ENCODE measurements at places on chromosomes 3 and 15. TPM values are rescaled to one million over a fixed set of nuclear protein-coding genes. Genes with fewer than 3 reads are reported as not detected.

DPPA2 gene
- not detected for total RNA-seq

ARL6IP5 gene
- 153 TPM for total RNA-seq

OR5AC2 gene
- not detected for total RNA-seq

ANKUB1 gene
- total RNA-seq: not detected

CTXN2 gene
- total RNA-seq: not detected

ABHD17C gene
- 4.9 TPM for total RNA-seq

SHC4 gene
- total RNA-seq: 9.7 TPM

NISCH gene
- total RNA-seq: 65.2 TPM

NME9 gene
- not detected for total RNA-seq

GOLGA8R gene
- total RNA-seq: 3.4 TPM

MEIS2 gene
- 55.2 TPM for total RNA-seq

SLC22A13 gene
- total RNA-seq: 0.48 TPM

AVEN gene
- 30.9 TPM for total RNA-seq

KLHL40 gene
- total RNA-seq: not detected

AAGAB gene
- total RNA-seq: 29.2 TPM

CHRNA3 gene
- not detected for total RNA-seq

PLA2G4D gene
- total RNA-seq: not detected

TMEM266 gene
- total RNA-seq: not detected

CFAP91 gene
- total RNA-seq: 6.2 TPM

LMOD3 gene
- not detected for total RNA-seq

RLBP1 gene
- not detected for total RNA-seq

SLC2A2 gene
- total RNA-seq: not detected

SST gene
- total RNA-seq: not detected

HYPK gene
- total RNA-seq: 11.9 TPM

ALS2CL gene
- 12.5 TPM for total RNA-seq

MLF1 gene
- 14.3 TPM for total RNA-seq

GOLGA6D gene
- not detected for total RNA-seq

HHLA2 gene
- total RNA-seq: not detected

ZBBX gene
- not detected for total RNA-seq

PLAAT1 gene
- total RNA-seq: 3.7 TPM

MED12L gene
- 0.60 TPM for total RNA-seq

SPTBN5 gene
- total RNA-seq: 0.71 TPM

FAM3D gene
- total RNA-seq: not detected

CPA3 gene
- 16.1 TPM for total RNA-seq

IP6K2 gene
- total RNA-seq: 24.6 TPM

FANCD2OS gene
- total RNA-seq: not detected

TMC3 gene
- not detected for total RNA-seq

IL20RB gene
- 2.6 TPM for total RNA-seq

CPN2 gene
- 0.14 TPM for total RNA-seq

FBXO40 gene
- total RNA-seq: 1.5 TPM

P2RY12 gene
- 3.1 TPM for total RNA-seq
